ENCODE measurements at places on chromosomes 11 and 22.
A peak's percentile ranks its signal among the peaks of the same experiment; 100 is the strongest.

GRCh38 chr22:28395920-28396753, 283.5 kb downstream of the TTC28 start:
- DNase-seq, result no peak

GRCh38 chr11:38593649-38594048, 1995.6 kb upstream of the RAG2 start:
- no peak for DNase-seq

GRCh38 chr11:59102259-59102765, 4.7 kb upstream of the FAM111B start:
- DNase-seq, result peak; percentile 85

GRCh38 chr11:130157101-130157500, 2.5 kb upstream of the ST14 start:
- DNase-seq, result no peak

DNA sequence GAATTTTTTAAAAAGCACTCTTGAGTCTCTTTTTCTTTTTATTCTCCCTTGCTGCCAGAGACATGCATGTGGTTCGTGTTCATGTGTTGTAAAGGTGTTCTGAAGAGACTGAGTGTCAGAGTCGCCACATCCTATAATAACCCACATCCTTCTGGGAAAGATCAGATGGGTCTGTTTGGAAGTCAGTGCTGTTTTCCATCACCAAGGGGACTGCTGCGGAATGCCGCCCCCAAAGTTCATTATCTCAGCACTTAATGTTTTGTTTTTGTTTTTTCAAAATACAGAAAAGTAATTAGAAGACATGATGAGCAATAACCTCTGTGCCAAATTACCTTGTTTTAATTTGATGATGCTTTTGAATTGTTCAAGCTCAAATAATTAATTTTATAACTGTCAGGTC, 56.9 kb upstream of the EIF3M start:
- no peak for DNase-seq

GRCh38 chr22:32318361-32318760, 39.3 kb upstream of the RFPL3 start:
- no peak for DNase-seq

GRCh38 chr22:38196791-38197419, 4.9 kb upstream of the MAFF start:
- no peak for DNase-seq
